ENCODE measurements at places on chromosomes 1 and 21.

GRCh38 chr1:78712467-78713051 lies 62.9 kb downstream of the IFI44 start:
- DNase-seq = no peak

GRCh38 chr21:42617486-42617885 lies 35.9 kb upstream of the PDE9A start:
- DNase-seq = no peak

DNA sequence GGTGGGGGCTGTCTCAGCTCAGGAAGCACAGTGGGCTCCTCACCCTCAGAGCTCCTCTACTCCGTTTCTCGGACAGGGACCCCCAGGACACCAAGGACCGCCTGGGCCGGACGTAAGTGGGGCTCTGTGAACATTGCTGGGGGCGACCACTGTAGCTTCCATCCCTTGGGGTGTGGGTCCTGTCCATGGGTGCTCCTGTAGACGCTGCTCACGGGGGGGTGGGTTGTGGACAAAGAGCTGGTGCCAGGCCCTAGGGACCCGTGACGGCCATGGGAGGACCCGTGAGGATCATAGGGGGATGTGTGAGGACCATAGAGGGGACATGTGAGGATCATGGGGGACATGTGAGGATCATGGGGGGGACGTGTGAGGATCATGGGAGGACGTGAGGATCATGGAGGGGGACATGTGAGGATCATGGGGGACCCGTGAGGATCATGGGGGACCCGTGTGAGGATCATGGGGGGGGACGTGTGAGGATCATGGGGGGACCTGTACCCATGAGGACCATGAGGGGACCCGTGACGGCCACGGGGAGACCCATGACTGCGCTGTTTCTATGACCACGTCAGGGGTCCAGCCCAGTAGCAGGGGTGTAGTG lies 18.1 kb downstream of the COL6A1 start:
- no peak for DNase-seq

- DNase-seq = no peak
Measured at GRCh38 chr1:10714337-10715114, 81.9 kb downstream of the CASZ1 start.

- DNase-seq = no peak
Measured at GRCh38 chr1:188514917-188515316, 1686.2 kb downstream of the PLA2G4A start.

- no peak for DNase-seq
Measured at GRCh38 chr1:234584926-234585325, 25.1 kb downstream of the IRF2BP2 start.

DNA sequence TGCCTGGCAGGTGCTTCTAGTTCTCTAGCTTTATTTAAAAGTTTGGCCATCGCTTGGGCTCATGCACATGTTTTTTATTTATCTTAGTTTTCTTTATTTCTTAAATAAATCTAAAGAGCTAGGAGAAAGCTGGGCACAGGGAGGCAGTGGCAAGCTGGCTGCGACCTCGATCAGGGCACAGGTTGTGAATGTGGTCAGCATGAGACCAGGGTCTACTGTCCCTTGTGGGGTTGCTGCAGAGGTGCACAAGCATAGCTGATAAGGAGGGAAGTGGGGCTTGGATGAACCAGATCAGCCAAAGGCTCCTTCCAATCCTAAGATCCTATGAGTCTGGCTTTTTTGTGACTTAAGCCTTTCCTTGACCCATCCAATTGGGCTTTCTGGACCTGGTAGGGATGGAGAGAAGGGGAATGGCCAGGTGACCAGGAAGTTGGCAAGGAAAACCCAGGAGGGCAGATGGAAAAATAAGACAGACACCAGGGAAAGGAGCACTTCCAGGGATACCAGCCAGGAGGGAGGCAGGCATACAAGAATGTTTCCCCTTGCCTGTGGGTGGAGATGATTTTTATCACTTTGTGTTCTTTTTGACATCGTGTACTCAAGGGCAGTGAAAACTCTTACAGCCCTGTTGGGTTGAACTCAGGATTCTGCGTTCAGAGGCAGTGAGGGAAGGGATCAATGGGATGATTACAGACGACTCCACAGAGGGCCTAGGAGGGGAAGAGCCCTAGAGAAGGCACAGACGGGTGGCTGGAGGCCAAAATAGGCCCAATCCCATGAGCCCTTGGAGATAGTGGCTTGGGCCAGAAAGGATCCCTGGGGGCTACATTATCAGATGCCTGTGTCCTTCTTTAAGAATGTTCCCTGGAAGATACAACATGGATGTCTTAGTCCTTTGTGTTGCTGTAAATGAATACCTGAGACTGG lies 8.5 kb downstream of the CYP4B1 start:
- no peak for DNase-seq
